ENCODE measurements at places on chromosomes 5 and 9.
A peak's percentile ranks its signal among the peaks of the same experiment; 100 is the strongest.

DNA sequence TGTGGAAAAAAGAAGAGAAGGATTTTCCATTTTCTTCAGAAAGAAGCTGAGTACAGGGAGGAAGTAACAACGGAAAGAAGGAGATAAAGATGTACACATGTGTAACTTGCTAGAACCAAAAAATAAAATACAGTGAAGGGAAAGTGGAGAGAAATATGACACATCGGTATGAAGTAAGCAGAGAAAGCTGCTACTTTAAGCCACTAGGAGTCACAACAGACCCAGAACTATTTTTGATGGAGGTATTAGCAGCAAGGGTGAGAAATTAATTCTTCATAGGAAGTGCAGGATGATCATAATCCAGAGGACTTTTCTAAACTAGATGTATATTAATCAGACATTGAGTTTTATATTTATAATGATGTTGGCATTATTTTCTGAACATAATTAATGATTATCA, 88.5 kb downstream of the FAM174A start:
- DNase-seq = no peak

DNA sequence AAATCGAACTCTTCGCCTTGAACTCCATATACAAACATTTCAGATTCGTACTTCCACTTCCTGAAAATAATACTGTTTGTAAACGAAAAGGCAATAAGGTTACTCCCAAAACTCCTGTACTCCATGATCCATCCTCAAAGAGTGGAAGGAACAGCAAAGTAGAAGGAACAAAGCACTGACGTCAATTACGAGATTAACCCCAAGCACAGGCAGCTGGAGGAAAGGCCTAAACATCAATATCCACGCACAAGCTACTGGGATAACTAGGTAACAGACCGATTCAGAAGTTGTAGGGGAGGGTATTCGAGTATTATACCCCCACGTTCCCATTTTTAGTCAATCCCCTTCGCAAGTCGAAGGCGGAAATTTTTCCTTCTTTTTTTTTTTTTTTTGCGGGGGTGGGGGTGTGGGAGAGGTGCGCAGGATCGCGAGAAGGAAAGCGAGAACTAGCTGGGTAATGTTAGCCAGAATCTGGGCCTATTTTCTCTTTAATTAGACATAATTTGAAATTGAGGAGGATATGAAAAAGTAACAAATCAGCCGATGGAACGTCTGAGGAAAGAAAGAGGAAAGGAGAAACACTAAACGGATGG, 909 bp downstream of the AFF4 start:
- no peak for DNase-seq

DNA sequence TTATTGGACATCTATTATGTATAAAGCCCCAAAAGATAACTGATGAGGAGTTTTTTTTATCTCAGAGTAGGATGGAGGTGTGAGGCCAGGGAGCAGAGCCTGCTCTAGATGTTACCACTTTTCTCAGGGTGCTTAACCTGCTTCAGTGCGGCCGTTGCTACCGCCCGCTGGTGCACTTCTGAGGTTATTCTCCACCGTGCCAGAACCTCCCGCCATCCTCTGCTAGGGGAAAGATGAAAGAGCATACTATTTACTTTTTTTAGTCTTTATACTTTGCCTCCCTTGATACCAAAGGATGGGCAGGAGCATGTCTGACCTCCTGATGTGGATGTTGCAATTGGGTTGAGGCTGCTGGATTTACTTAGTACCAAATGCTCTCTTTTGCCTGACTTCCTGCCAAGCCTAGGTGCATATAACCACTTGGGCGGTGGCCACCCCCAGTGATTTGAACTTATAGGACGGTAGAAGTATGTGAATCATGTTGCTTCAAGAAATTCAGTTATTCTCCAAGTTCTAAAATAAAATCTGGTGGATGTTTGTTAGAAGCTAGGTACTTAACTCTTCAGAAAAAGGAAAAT, 71.1 kb upstream of the HSPB3 start:
- no peak for DNase-seq

DNA sequence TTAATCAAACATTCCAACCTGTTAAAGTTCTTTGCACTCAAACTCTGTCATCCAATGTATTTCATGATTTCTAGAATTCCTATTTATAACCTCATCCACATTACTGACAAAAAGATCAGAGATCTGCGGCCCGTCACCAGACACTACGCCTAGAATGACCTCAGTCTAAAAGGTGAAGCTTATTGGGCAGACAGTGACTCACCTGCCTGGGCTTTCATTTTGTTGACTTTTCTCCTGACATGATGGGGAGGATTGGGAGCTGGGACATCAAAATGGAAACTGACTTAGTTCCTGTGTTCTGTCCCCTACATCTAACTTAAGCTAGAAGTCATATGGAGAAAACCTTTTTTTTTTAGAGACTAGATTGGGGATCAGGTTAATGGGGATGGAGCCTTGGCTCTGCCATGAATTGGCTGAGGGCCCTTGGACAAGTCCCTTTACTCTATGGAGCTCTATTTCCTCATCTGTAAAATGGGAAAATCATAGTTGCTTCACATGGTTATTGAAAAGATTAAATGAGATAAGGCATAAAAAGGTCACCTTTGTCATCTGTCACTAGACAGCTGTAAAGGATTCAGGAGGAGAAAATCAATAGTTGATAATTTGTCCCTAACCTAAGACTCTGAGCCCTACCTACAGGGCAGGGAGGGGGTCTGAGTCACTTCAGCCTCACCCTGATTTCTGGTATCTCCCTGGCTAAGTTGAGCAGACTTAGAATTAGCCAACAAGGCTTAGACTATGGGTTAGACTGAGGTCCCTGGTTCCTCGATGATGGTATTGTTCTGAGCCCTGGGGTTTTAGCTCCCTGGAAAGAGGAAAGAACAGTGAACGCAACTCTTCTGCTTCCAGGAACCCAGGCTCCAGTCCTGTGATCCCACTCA, 224.8 kb upstream of the TBC1D2 start:
- DNase-seq = no peak

DNA sequence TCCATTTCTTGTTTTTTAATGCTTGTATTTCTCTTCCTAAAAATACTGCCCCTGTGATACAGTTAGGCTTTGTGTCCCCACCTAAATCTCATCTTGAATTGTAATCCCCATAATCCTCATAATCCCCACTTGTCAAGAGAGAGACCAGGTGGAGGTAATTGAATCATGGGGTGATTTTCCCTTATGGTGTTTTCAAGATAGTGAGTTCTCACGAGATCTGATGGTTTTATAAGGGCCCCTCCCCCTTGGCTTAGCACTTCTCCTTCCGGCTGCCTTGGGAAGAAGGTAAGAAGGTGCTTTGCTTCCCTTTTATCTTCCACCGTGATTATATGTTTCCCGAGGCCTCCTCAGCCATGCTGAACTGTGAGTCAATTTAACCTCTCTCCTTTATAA, 227.4 kb downstream of the MAN2A1 start:
- DNase-seq = no peak

DNA sequence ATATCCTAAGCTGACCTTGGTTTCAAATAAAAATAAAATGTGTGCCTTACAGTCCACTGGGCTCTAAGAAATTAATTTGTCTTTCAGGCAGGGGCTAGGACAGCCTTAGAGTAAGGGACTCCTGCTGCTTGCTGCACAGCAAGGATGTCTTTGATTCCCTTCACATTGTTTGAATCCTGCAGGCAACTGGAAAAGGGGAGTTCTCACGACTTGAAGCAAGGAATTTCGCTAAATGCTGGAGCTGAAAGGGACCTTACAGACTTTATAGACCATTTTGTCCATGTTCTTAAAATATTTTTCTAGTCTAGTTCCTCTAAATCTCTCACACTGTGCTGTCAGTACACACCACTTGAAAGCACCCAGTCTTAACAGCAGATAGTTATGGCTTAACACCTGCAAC, 35.6 kb downstream of the FBXW11 start:
- no peak for DNase-seq

- DNase-seq = no peak
Observed at GRCh38 chr5:137933491-137933911, 44.2 kb downstream of the PKD2L2 start.

GRCh38 chr9:33291031-33291397, 698 bp downstream of the NFX1 start:
- DNase-seq = no peak

- no peak for DNase-seq
Observed at GRCh38 chr9:94805585-94805984, 79.1 kb downstream of the AOPEP start.

- no peak for DNase-seq
Observed at GRCh38 chr9:26012797-26013196, 334.6 kb upstream of the TUSC1 start.

- no peak for DNase-seq
Observed at GRCh38 chr5:116068028-116068632, 16.7 kb upstream of the COMMD10 start.

- DNase-seq = peak; percentile 46
Observed at GRCh38 chr9:137149942-137150616, 11.1 kb downstream of the GRIN1 start.

DNA sequence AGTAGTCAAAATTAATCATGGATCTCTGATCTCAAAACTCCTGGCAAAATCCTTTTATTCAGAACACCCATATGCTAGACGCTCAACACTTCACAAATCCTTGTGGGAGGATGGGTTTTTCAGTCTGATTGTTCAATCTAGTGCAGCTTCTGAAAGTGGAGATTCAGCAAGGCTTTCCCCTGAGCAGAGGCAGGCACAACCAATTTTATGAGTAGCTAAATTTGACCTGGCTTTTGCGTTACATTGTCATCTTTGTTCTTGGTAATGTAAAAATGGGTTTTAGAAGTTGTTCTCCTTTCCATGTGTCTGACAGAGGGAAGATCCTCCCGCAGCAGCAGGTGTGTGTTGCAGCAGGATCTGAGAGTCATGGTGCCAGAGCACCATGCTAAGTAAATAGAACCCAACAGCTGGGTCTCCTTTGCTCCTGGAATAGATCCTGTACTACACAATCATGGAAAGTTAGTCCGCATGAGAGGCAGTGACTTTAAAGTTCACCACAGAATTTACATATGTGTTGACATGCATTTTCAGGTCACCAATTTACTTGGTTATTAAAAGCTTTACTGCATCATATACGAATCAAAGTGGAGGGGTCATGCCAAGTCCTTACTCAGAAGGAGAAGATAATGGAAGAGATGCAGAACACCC, 70.1 kb upstream of the MEF2C start:
- DNase-seq = no peak

GRCh38 chr9:108775901-108776306, 79.9 kb downstream of the ACTL7B start:
- DNase-seq = no peak

- no peak for DNase-seq
Observed at GRCh38 chr9:12863618-12864017, 88.8 kb downstream of the LURAP1L start.

GRCh38 chr9:136931611-136932130, 12.9 kb downstream of the FBXW5 start:
- no peak for DNase-seq

DNA sequence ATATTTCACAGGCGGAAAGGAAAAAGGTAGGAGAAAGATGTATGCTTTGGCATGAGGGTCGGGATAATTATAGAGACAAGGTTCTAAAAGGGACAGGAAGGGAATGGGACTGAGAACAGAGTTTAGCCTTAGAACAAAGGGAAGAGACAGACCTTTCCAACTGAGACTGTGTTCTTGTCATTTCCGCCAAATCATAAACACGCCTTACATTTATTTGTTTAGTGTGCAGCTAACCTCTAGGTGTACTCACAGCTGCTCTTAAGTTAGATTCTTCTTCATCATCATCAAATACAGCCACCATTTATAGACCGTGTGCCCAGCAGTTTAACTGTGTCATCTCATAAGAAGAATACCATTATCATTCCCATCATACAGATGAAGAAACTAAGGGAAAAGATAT, 5.9 kb upstream of the DELE1 start:
- no peak for DNase-seq

GRCh38 chr5:133371371-133372155, 240.8 kb downstream of the FSTL4 start:
- DNase-seq = no peak

GRCh38 chr5:158050421-158050820, 191.5 kb upstream of the CLINT1 start:
- DNase-seq = no peak

GRCh38 chr5:174844971-174845370, 120.6 kb downstream of the MSX2 start:
- no peak for DNase-seq

- DNase-seq = no peak
Observed at GRCh38 chr5:138789771-138790242, 36.6 kb downstream of the CTNNA1 start.

- no peak for DNase-seq
Observed at GRCh38 chr5:105573575-105573974, 2011.0 kb upstream of the NUDT12 start.

- no peak for DNase-seq
Observed at GRCh38 chr5:106578736-106579135, 1092.0 kb downstream of the EFNA5 start.

DNA sequence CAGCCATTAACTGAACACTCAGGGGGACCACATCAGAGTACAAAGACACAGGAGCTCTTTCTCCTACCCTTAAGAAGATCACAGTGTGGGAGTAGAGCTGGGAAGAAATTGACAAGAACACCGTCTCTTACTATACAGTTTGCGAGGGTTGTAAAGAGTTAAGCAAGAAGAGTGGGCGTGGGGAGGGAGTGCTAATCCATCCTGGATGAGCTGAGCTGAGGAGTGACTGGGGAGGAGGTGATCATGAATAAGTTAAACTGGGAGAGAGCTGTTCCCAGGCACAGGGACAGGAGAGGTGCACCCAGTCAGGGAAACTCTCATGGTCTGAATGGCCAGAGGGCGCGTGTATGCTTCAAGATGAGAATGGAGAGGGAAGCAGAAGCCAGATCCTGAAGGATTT, 17.2 kb downstream of the TAF1L start:
- no peak for DNase-seq

GRCh38 chr5:120150770-120151169, 313.3 kb upstream of the PRR16 start:
- DNase-seq = no peak

DNA sequence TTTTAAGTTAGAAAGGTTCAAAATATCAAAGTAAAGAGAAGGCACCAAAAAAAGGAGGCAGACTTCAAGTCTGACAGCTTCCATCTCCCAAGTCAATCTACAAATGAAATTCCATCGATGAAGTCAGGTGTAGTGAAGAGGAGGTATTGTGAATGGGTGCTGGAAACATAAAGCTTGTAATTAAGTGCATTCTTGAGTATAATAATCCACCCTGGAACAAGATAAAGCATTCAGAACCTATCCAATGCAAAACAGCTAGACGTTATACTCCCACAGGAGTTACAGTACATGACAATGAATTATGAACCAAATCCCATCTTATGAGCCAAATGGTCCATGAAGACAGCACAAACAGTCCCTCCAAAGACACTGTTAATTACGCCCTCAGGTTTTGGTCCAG, 22.3 kb downstream of the BNC2 start:
- DNase-seq = no peak
